Hepatic stellate cell (primary cell): ENCODE measurements at places on chromosomes 2 and 18.
A peak's percentile ranks its signal among the peaks of the same experiment; 100 is the strongest.

DNA sequence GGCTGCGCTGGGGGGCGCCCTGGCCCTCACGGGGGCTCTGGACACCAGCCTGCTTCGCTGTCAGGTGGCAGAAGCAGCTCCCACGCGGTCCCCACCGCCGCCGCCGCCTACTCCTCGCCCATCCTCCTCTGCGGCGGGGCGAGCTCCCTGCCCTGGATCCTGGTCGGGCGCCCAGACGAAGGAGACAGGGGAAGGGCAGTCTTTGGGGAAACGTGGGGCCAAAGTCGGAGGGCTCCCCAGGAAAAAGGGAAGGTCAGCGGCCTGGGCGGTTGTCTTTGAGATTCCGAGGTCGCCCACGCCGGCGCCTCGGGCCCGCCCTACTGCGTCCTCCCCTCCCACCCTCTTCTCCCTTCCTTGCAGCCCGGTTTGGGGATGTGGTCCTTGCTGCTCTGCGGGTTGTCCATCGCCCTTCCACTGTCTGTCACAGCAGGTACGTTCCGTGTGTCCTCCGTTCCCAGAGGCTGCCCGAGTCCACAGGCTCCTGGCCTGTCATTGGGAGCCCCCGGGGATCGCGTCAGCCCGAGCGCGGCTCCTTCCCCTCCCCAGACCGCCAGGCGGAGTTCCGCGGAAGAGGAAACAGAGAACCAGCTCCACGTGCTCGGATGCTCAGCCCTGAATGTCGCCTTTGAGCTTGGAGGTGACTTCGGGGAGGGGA lies 800 bp downstream of the IL1RL2 start:
- peak; percentile 58 for DNase-seq

DNA sequence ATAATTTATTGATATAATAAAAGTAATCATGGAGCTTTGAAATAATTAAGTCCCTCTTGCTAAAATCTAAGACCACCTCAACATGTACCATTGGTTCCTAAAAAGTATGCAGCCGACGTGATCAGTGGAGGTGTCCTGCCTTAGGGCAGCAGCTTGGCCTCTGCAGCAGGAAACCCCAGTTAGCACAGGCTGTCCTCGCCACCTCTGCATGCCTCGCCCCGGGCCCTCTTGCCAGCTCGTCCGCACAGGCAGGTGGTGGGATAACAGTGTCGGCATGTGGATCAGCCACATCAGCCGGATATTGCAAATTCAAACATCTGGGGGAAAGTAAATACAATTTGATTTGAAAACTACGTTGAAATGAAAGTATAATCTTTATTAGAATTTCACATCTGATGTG lies 22.9 kb downstream of the COA5 start:
- no peak for DNase-seq

DNA sequence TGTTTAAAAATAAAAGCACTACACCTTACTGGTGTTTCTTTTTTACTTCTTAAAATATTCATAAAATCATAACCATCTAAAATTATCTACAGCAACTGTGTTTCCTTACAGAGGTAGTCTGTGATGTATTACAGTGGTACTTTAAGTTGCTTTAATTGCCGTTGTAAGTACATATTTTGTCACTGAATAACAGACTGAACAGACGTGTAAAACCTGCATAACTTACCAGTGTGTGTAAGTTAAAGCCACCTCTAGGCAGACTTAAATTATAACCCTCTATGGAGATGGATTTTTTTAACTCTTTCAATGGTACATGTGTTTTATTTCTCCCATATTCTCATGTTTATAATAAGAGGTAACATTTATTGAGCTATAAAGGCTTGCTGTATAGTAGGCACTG lies 166.8 kb downstream of the NR4A2 start:
- DNase-seq, result no peak

- no peak for DNase-seq
These were observed 182.8 kb upstream of the FOSL2 start for GRCh38 chr2:28209864-28210263.

GRCh38 chr2:30287857-30288513 lies 56.7 kb downstream of the LBH start:
- DNase-seq, result no peak

GRCh38 chr2:210517264-210517663 lies 39.1 kb upstream of the CPS1 start:
- no peak for DNase-seq

- DNase-seq, result no peak
These were observed 79.2 kb upstream of the EML6 start for GRCh38 chr2:54644236-54644635.

DNA sequence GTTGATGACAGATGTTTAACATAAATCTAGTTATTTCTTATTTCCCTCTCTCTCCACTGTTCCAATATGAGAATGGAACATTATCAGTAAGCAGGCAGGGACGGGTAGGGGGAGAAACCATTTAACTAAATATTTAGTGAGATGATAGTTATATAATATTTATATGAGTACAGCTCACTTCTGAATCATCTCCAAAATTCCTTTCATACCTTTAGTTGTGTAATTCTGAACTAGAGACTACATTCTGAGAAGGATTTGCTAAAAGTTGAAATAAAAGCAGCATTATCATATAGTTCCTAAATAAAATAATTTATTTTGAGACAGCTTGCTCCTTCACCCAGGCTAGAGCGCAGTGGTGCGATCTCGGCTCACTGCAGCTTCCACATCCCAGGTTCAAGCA lies 41.4 kb downstream of the B4GALT6 start:
- no peak for DNase-seq

- no peak for DNase-seq
These were observed 1.8 kb downstream of the SOCS6 start for GRCh38 chr18:70290482-70291294.

- DNase-seq, result no peak
These were observed 246.4 kb downstream of the VAPA start for GRCh38 chr18:10160251-10160650.

- no peak for DNase-seq
These were observed 1.1 kb upstream of the DPP4 start for GRCh38 chr2:162074928-162075688.

DNA sequence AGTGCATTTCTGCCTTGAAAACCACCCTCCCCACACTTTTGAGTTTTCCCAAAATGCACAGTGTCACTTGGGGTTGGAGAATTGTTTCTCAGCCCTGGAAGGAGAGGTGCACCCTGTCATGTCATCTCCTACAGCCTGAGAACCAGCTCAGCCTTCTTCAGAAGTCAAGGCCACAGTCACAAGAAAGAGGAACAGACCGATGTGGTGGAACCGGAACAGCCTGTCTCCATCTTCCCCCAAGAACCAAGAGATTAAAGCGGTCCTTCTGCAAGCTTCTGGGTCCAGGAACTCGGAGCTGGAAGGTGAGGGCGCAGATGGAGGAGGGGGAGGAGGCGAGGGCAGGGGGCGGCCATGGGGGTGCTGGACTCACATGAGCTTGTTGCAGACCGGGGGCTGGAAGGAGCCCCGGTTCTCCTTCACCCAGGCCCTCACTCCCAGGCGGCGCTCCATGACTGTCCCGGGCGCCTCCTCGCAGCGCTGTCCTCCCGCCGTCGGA lies 248 bp downstream of the HAAO start:
- peak; percentile 51 for DNase-seq

DNA sequence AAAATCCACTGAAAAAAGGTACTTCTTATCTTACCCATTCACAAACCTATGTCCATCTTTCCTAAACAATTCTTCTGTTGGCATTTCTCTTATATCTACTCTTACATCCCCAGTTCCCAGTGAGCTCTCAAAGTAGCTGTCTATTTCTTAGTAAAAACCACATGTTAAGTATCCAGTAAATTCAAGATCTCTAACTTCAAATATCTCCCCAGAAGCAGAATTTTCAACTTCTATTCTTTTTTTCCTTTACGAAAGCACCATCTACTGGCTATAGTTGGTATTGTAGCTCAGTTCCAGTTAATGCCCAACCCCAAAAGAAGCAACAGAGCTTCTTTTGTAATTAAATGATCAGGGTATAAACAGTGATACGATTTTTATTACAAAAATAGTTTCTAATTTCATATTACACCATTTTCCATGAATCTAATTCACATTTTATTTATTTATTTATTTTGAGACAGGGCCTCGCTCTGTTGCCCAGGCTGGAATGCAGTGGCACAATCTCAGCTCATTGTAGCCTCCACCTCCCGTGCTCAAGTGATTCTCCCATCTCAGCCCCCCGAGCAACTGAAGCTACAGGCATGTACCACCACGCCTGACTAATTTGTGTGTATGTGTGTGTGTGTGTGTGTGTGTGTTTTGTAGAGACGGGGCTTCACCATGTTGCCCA lies 28.5 kb downstream of the HRH4 start:
- DNase-seq, result peak; percentile 44

DNA sequence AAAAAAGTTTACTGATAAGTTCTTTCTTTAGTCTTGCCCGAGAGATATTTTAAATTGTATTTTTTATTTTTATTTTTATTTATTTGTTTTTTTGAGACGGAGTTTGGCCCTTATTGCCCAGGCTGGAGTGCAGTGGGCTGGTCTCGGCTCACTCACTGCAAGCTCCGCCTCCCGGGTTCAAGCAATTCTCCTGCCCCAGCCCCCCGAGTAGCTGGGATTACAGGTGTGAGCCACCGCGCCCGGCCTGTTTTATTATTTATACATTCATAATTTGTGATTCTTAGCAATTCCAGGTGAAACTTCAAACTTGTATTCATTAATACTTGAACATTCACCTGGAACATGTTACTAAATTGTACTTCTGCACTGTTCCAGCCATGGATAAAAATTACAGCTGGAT lies 2.9 kb downstream of the CREB1 start:
- no peak for DNase-seq

DNA sequence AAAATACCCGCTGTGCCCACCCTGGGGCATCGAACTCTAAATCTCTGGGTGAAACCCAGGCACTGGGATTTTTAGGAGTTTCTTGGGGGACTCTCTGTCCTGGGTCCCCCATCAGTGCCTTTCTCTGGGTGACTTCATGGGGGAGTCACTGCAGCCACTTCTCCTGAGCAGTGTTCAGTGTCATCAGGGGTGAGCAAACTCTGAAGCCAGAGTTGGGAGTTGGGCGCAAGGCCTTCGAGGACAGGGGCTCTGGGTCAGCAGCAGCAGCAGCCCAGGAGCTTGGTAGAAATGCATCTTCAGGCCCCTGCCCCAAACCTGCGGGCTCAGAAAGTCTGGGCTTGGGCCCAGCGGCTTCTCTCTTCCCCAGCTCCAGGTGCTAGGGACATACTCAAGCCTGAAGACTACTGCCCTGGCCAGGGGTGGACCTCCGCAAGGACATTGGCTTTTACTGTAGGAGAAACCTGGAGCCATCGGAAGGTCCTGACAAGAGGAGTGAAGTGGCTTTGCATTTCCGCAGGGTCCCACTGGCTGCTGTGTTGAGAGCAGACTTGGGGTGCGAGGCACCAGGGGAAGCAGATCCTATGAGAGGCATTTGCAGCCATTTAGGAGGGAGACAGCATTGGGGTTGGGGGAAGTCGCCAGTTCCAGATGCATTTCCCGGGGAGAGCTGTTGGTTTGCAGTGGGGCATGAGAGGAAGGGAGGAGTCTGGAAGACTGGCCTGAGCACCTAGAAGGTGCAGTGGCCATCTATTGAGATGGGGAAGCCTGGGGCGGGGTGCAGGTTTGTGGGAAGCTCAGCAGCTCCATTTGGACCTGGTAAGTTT lies 51.5 kb upstream of the FAHD2A start:
- no peak for DNase-seq

- no peak for DNase-seq
These were observed 54.7 kb downstream of the CABLES1 start for GRCh38 chr18:23189768-23190661.

- DNase-seq, result no peak
These were observed 27.0 kb downstream of the GAD1 start for GRCh38 chr2:170843656-170844055.

DNA sequence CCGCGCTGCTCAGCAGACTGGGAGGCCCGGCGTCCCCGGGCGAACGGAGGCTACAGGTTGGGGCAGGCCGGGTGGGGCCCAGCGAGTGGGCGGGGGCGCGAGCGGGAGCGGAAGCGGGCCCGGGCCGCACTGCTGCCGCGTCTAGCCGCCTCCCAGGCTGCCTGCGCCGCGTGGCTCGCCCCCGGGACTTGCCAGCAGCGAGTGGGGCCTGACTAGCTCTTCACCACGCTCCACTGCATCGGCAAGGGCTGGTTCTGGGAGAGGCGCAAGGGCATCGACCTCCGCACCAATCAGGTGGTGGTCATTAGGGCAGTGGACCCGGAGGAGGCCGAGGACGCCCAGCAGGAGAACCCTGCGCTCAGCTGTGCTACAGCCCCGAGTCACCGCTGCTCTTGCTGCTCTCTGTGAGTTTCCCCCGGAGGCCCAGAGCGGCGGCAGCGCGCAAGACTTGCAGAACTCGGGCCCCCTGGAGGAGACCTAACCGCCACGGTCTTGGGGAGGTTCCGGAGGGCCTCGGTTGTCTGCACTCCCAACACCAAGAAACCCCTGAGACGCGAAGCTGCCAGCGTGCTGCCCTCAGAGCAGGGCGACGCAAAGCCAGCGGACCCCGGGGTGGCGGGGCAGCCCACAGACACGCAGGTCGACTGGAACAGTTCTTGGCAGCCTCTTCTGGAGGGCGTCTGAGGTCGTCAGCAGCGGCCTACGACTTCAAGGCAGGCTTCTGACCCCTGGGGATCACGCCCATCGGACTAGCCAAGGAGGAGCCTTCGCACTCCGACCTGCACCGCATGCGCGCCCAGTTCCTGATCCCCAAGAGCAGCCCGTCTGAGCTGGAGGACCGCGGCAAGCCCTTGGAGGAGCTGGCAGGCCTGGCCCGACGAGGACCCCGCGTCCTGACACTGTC lies 27.2 kb upstream of the PTPN2 start:
- peak; percentile 12 for DNase-seq

- DNase-seq, result no peak
These were observed 23.2 kb upstream of the RNF103 start for GRCh38 chr2:86646865-86647264.

DNA sequence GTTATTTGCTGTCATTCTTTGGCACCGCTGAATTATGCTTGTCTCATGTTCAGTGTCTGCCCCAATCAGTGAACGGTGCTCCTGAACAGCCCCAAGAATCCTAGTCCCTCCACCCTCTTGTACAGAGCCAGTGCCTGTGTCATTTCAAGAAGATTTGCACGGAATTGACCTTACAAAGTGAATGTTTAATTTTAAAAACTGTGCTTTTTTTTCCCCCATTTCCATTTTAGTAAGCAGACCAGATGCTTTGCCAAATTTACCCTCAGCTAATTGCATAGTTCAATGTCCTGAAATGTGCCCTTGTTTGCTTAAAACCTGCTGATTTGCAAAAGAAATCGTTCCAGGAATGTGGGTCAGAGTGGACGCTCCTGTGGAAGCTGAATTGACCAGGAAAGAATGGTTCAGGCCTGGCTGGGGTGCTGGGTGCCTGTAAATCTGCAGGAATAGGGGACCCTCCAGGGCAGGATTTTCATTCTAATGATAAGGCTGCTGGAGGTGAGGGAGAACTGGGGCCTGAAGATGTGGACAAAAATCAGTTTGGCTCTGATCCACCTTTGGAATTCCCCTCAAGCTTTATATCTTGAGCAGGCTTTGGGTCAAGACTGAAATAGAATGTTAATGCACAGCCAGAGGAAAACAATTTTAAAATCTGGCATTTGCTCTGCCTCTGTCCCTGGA lies 20.1 kb downstream of the TMEM17 start:
- peak; percentile 45 for DNase-seq

GRCh38 chr18:9087144-9087543 lies 15.4 kb upstream of the NDUFV2 start:
- no peak for DNase-seq

- no peak for DNase-seq
These were observed 115.6 kb downstream of the STPG4 start for GRCh38 chr2:47039489-47039870.

- DNase-seq, result no peak
These were observed 40.5 kb downstream of the LRRFIP1 start for GRCh38 chr2:237667893-237668292.

GRCh38 chr2:22748909-22749308 lies 636.1 kb upstream of the KLHL29 start:
- no peak for DNase-seq

GRCh38 chr2:10028988-10029874 lies 14.1 kb upstream of the KLF11 start:
- DNase-seq, result no peak
